Forelimb muscle (tissue), 1 donor: ENCODE measurements at places on chromosomes 5 and 9.

DNA sequence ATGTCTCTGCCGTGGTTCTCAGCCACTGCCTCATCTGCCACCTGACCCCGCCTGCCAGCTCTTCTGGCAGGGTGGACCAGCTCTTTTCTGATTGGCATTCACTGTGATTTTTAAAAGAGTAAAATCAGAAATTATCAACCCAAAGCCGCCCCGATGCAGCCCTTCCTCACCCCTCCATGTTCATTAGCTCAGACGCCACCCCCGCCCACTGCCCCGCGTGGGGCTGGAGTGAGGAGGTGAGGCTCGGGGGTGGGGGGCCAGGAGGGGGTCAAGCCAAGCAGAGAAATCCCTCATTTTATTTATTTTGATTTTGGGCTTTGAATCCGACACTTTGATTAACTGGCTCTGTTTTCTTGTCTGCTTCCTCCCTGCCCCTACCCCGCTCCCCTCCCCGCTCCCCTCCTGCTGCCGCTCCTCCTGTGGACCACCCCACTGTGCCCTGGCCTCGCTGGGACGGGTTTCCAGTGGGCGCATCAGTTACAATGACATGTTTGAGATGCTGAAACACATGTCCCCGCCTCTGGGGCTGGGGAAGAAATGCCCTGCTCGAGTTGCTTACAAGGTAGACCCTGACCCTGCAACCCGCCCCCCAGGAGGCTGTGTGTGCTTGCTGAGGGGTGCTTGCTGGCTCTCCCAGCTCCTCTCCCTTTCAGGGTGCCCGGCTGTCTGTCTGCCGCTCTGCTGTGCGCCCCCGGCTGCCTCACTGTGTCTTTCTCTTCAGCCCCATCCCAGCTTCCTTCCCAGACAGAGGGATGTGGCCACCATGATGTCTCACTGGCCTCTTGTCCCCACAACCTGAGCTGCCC lies 224.9 kb downstream of the CACNA1B start:
- DNase-seq, result no peak

GRCh38 chr9:129253803-129254381 lies 75.8 kb upstream of the IER5L start:
- DNase-seq, result no peak

GRCh38 chr9:27460226-27461023 lies 63.7 kb upstream of the IFNK start:
- DNase-seq, result no peak

DNA sequence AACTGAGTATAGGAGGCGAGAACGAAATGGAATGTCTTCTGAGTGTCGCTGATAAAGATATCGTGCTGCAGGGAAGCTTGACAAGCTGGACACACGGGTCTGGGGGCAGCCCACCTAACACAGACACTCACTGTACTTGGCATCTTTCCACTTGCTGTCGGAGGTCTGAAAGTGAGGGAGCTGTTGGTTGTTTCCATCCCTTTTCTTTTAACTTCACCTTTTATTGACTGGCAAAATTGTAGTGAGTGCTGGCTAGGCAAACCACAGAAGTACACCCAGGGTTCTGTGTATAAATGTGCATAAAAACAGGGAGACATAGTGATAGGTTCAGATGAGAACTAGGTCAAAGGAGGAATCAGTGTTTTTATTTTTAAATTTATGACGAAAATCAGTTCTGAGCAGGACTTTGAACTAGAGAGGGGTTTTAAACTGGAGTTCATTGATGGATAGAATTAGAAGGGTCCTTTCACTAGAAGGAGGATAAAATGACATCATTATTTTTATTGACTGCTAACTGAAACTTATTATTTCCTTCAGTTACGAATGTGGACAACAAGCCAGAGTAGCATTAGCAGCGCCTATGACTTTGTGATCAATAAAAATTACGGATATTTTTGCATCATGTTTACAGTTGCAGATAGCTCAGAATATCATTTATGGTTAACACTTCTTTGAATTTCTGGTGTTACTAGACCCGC lies 817 bp downstream of the GAPVD1 start:
- DNase-seq, result no peak

- DNase-seq, result no peak
Measured at GRCh38 chr5:15487228-15487627, 12.8 kb upstream of the FBXL7 start.

DNA sequence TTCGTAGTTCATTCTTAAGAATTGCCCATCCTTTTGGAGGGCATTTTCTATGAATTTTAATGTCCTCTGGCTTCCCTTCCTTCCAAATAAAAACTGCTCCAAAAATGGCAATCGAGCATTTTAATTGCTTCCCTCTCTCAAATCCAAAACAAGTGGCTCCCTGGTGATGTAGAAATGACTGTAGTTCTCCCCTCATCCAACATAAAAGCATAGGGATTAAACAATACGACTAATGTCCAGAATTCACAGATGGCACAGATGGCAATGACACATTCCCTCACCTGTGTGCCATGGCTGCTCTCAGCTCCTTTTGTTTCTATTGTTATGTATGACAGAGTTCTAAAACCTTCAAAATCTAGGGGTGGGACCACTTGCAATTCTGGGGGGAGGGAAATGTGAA lies 417.3 kb downstream of the RAB3C start:
- DNase-seq, result no peak

DNA sequence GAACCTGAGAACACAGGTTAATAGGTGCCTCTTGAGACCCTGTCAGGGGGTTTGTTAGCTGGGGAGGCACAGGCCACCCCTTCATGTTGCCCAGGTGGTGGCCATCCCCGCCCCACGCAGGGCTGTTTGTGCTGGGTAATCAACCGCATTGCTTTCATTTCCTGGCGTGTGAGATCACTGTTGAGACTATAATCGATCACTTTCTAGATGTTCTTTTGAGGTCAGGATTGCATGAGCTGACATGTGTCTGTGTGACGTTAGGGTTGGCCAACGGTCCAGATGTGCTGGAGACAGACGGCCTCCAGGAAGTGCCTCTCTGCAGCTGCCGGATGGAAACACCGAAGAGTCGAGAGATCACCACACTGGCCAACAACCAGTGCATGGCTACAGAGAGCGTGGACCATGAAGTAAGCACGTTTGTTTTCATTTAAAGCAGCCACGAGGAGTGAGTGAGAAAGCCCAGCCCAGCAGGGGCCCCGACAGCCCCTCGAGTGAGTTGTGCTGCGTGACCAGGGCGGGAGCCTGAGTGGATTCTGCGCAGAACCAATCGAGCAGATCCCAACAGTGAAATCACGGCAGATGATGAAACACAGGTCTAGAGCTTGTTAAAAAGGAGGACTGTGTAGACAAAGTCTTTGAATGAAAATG lies 115.0 kb upstream of the CACNA1B start:
- peak; percentile 45 for DNase-seq
